HCT116 (cell line): ENCODE measurements at places on chromosomes 4 and X.
A peak's percentile ranks its signal among the peaks of the same experiment; 100 is the strongest.

DNA sequence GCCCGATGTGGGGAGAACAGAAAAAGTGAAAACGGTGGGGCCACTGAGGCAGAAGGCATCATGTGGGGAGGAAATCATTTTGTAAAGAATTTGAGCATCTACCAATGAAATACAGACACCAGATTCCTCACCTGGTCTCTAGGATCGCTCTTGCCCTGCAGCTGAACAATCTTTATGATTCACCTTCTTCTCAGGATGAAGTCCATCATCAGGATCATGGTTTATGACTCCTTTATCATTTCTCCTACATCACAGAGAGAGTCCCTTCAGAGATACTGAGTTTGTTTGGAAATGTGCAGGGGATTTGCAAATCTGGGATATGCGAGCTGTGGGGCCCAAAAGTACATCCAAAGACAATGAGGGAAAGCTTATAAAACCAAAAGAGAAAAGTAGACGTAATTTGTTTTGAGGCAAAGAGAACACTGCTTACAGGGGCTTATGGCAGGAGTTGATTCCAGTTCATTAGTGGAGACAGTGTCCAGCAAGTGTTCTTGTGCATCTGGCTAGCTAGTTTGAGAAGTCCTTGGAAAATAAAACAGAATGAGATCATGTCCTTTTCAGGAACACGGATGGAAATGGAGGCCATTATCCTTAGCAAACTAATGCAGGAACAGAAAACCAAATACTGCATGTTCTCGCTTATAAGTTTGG is 15.3 kb upstream of the ANXA5 start:
- no peak for DNase-seq

DNA sequence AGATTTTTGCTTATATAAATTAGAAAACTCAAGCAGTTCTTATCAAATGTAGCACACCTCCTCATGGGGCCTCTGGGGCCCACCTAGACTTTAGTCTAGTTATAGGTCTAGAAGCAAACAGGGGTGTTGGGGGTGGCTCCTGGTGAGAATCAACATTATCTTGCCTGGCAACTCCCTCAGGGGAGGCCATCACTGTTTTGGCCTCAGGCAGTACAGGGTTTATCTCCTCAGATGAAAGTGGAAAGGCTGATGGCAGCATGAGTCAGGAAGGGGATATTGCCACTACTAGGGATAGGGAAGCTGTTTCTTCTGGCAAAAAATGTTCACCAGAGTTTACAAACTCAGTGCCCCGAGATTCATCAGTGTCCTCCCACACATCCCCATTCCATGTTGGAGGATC is 232.4 kb upstream of the BMP3 start:
- DNase-seq = no peak

GRCh38 chr4:143616771-143617170 is 83.7 kb downstream of the FREM3 start:
- DNase-seq = no peak

GRCh38 chrX:78946178-78946931 is 1.2 kb downstream of the P2RY10 start:
- DNase-seq = no peak

DNA sequence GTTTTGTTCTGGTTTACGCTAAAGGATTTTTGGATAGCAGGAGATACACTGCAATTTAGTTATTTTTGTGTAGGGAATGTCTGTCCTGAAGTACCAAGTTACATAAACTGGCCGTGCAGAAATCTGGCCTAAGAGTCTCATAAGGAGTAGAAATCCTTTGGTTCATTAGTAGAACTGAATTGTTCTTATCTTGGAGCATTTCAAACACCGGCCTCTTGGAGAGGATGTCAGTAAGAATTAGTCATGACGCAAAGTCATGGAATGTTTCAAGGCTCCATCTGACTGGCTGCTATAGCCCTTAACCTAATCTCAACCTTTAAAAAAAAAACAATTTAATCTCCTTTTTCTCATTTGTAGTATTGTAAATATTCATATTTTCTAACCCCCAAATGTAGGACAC is 15.2 kb downstream of the PDLIM3 start:
- DNase-seq = no peak

DNA sequence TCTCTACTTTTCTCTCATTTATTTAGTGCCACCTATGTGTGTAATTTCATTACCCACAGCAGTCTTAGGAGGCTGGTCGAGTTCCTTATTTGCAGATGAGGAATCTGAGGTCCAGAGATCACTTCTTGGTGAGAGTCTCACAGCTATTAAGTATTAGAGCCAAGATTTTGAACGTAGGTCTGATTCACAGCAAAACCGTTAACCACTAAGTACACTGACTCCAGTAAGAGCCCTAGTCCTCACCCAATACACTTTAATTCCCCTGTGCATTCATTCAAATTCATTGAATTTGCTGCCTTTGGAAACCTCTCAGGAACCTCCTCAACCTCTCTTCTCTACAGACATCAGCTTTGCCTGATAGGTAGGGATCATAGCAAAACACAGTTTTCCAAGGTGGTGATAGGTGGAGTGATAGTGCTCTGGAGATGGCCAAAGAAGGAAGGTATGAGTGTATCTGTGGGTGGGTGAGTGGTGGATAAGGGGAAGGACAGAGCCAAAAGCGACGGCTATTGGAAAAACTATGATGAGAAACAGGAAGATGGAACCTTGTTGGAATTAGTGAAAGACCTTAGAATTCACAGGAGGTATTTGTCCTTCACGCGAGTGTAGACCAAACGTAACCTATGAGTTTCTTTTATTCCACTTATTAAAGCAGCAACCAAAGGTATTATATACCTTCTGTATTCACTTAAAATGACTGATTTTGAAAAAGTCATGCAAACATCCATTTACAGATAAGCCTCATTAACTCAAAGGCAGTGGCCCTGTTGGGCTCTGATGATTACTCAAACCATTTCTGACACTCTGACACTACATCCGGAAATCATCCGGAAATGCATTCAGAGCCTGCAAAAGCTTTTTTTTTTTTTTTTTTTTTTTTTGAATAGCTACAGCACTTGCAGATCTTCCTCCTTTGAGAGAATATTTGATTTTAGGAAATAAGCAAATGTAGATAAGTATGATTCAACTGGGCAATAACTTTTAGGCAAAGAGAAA is 6.3 kb downstream of the FMR1 start:
- DNase-seq = no peak

DNA sequence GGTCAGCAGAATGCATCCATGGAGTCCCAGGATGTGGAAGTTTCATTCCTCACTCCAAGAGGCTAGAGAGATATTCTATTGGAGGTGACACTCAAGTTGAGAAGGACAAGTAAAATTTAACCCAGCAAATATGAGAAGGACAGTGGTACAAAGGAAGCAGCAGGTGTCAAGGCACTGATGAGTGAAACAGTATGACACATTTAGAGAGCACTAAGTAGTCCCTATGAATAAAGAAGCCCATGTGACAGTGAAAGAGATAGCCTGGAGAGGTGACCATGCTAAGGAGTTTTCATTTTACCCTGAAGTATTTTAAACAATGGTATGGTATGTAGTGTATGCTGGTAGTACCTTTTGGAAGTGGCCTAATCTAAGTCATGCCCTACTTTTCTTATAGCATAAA is 9.2 kb downstream of the BMX start:
- DNase-seq = no peak

GRCh38 chr4:78022517-78022916 is 34.6 kb upstream of the FRAS1 start:
- no peak for DNase-seq

GRCh38 chr4:181701214-181701613 is 542.0 kb upstream of the TENM3 start:
- DNase-seq = no peak

- no peak for DNase-seq
Measured at GRCh38 chr4:174713821-174714220, 115.2 kb downstream of the GLRA3 start.

DNA sequence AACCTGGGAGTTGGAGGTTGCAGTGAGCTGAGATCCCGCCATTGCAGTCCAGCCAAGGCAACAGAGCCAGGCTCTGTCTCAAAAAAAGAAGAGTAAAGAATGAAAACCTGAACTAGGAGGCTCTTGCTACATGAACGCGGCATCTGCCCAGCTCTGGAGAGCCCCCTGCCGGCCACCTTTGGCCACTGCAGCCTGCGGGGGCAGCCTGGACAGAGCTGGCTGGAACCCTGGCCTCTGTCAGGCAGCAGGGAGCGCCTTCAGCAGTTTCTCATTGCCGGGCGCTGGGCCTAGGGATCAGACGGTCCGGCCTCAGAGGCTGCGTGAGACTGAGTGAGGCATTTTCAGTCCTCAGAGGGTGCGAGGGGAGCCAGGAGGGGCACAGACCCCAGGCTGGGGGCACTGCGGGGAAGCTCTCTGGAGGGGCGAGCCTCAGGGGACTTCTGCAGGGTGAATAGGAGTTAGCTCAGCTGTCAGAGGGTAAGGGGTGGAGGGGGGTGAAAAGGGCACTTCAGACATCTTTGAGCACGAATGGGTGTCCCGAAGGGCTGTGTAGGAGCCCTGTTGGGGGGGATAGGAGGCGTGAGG is 17.5 kb downstream of the DOK7 start:
- peak; percentile 45 for DNase-seq

DNA sequence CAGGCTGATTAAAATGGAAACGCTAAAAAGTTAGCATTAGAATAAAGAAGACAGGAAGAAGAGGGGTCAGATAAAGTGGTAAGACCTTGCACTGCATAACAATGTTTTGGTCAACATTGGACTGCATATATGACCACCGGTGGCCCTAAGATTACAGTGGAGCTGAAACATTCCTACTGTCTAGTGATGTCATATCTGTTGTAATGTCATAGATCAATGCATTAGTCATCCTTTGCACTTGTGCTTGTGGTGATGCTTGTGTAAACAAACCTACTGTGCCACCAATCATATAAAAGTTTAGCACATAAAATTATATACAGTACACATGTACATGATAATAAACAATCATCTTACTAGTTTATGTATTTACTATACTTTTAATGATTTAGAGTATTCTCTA is 73.0 kb downstream of the TMEM165 start:
- DNase-seq = peak; percentile 15

DNA sequence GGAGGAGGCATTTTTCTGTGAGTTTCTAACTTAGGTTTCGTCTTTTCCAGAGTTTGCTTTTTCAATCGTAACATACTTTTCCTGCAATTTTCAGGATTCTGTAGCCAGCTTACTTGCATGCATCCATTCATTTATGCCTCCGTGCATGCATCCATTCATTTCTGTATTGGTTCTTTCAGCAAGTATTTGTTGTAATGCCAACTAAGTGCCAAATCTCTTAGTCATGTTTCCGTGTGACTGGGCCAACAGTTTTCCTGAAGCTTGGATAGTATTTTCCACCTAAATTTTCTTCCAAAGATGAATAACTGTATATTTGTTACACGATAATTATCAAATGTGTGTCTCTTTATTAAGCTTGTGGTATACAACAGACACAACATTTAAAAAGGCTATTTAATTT is 41.5 kb downstream of the CBLL2 start:
- DNase-seq = no peak

- no peak for DNase-seq
Measured at GRCh38 chr4:186081202-186081807, 12.3 kb downstream of the TLR3 start.

DNA sequence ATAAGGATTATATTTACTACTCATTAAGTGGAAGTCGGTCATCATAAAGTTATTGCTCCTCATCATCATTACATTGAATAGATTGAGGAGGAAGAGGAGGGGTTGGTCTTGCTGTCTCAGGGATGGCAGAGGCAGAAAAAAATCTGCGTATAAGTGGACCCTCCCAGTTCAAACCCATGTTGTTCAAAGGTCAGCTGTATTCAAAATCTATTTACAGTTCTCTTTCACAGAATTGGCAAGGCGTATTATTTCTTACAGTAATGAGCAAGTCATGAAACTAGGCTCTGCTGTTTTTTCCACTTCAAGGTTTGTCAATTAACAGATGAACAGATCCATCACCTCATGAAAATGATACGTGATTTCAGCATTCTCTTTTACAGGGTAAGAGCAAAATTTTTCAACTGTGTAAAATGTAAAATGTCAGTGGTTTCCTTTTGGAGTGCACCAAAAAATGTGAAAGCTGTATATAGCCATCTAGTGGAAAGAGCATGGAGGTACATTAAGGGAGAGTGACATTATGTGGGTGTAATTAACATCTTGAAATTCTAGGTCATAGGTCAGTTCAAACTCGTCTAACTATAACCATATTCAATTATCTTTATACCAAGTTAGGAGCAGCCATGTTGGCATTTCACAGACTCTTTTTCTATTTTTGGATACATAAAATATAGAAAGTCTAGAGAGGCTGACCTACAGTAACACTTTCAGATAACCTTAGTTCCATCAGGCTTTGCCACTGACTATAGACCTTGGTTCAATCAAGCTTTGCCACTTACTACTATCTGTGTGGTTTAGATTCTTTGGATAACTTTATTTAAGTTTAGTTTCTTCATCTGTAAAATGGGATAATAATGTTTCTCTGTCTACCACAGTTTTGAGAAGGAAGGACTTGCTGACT is 30.1 kb downstream of the NEIL3 start:
- peak; percentile 4 for DNase-seq

GRCh38 chr4:45530498-45530897 is 593.4 kb downstream of the GABRG1 start:
- DNase-seq = no peak

- no peak for DNase-seq
Measured at GRCh38 chr4:22688236-22688635, 4.5 kb upstream of the GBA3 start.
